ENCODE measurements at places on chromosomes 6 and 20. TPM values are rescaled to one million over a fixed set of nuclear protein-coding genes. Genes with fewer than 3 reads are reported as not detected.

DNA sequence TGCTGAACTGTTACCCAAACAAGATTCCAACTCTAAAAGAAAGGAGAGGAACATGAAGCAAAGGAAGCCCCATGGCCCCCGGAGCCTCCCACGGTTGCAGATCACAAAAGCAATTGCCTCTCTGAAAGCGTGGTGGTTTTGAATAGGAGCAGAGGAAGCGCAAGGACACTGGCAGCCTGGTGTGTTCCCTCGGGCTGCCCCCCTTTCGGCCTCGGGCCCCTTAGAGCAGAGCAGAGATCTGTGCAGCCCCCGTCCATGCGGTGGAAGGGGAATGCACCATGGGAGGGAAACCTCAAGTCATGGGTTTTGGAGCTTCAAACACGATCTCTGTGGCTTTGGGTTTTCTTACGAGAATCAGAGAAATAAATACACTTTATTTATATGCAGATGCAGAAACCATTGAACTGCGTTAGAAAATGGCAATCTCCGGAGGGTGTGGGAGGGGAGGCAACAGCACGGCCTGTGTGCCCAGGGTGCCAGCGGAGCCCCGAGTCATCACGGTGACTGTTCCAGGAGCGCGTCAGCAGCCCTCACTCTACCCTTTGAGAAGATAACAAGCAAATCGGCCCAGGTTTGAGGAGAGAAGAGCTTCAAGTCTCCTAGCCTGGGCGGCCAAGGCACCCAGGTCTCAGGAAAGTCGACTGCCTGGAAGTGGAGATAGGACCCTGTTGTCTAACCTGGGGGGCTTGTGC lies 20.5 kb downstream of the FOXF2 start:
- DNase-seq: no peak

GRCh38 chr6:1941534-1941933 lies 303.9 kb downstream of the GMDS start:
- no peak for DNase-seq

DNA sequence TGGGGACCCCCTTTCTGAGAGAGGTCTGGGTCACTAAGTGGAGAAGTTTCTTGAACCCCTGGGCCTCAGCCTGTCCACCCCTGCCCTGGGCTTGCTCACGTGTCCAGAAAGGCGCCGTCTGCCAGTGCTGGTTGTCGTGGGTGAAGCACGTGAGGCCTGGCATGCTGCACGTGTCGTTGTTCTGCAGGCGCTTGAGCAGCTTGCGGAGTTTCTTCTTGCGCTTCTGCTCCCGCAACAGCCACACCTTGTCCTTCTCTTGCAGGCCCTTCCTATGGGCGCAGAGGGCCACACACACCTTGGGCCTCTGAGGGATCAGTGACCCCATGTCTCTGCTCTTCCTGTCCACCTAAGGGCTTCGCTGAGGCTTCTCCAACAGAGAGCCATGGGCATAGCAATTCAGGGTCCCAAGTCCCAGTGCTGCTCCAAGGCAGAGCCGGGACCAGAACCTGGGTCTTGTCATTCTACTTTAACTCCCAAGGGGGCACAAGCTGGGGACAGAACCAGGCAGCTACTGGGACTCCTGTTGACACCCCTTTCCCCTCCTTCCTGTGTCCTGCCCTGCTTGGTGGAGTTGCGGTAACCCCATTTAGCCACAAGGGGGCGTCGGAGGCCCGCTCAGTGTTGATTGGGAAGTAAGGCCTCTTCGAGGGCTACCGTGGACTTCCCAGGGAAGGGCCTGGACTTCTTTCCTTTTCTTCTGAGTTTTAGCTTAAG lies 121.8 kb downstream of the SULF2 start:
- DNase-seq: peak; percentile 65

DNA sequence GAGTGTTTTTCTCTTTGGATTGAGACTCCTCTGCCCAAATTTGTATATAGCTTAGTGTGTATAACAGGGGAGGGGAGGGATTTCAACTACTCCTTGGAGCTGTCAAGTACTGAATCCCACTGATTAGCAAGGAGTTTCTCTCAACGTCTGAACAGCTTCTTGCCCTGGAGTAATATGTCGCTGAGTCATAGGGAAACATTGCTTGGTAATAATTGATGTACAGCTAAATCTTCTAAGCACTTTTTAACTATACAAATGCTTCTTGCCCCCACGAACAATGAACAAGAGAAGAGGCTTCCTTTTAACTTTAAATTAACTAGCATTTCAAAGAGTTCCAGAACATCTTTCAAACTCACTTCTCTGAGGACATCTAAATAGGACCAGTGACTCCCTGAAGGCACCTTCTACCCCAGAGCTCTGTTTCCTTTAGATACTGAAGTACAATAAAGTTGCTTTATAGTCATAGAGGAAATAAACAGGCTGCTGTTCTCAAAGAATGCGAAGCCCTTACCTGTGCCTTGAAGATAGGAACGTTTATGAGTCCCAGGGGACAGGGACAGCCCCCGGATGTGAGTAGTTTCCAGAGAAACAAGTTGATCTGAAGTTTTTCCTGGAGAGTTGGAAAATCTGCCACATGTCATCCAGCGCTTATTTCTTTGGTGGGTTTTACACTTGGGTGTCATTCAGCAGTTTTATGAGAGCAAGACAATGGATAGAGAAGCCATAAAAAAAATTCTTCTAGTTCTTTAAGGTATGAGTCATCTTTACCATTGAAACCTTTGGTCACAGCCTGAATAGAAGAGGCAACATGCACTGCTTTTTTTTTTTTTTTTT lies 462.5 kb upstream of the BTBD3 start:
- DNase-seq: peak; percentile 45

PDE7B gene
- polyA plus RNA-seq: 9.3 TPM
